Brain microvascular endothelial cell (primary cell): ENCODE measurements at places on chromosomes 12 and 14.

DNA sequence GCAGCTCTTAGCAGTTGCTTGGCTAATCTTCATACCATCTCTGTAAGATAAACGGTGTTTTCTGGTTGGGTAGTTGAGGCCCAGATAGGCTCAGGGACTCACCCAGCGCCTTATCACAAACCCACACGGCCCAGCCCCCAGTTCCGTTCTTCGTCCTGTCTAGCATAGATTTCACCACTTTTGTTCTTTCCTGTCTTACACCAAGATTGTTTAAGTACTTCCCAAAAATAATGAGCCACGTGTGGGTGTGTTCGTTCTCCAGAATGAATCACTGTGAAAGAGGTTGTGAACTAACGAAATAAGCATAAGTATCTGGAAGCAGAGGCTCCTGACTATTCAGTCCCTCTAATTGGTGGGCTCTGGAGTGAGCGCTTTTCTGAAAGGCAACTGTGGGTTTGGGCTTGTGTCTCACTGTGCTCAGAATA is 21.4 kb downstream of the ACVR1B start:
- peak; percentile 70 for DNase-seq

DNA sequence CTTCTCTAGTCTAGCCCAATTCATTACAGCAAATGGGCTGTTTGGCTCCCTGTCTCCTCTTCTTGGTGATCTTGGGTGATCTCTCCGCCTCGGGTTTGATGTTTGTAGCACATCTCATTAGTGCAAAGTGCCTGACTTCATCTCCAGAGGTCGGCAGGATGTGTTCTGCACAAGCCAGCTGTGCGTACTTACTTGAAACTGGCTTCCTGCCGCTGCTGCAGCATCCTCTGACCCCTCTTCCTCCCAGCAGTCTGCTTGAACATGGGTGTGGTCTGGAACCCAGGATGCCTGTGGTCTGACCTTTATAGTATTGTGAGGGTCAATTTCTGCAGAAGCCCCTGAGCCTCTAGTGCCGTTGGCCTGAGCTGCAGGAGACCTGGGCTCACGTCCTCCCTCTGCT is 99.2 kb downstream of the BEGAIN start:
- DNase-seq, result no peak

GRCh38 chr12:39003541-39004155 is 98.3 kb upstream of the CPNE8 start:
- DNase-seq, result no peak

DNA sequence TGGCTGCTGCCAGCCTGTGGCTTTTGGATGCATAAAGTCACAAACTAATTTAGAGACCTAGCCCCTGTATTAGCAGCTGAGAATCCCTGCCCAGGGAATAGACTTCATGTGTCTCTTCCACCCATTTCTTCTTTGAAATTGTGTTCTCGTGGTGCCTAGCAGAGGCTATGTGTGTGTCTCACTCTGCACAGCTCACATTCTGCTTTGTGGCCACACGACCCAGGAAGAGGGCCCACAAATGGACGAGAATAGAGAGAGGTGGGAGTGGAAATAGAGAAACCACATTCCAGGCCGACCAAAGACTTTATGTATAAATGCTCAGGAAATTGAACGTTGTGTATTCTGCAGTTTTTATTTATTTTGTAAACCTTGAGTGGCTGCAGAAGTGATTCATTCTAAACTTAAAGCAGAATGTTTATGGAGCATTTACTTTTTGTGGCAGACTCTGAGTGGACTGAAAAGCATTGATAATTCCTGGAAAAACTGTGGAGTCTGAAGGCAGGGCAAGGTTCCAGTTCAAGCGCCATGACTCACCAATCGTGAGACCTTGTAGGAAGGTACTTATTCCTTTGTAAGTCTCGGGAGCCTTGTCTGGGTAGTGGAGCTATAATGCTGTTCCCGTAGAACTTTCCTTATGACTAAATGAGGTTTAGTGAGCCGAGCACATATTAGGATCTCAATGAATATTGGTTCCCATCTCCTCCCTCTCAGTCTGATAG is 9.1 kb downstream of the B4GALNT3 start:
- DNase-seq, result no peak

DNA sequence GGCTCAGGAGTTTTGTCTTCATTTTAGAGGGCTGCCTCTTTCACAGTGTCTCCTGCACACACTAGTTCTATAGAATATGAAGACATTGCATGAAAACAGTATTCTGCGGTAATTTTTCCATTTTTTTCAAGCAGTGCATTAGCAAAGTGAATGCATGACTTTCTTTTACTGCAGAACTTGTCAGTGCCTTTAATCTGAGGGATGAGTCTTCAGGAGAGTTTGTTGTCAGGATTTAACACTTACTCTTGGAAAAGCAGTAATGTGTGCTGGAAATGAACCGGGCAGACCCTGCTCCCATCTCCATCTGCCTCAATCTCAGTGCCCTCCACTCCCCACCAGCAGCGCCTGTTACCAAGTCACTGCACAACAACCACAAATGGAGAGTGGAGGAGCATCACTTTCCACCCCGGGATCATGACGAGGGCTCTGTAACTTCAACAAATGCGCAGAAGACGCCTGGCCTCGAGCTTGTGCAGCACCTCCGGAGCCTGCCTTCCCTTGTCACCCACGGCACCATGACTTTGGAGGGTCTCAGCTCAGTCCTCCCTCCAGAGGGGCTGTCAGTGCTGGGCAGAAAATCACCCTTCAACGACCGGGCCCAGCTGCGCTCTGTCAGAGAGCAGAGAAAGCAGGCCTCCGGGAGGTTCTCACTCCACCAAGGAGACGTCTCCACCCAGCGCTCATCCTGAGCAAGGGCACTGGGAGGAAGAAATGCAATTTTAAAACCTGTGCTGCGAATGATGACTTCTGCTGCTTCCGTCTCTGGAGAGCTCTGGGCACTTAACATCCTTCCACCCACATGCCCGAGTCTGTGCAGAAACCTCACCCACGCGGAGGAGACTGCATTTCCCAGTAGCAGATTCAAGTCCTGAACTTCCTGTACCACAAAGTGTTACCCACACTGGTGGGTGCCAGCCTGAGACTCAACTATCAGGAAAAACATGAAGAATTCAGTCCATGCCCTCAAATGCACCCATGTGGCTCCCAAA is 255.7 kb downstream of the ADGRD1 start:
- DNase-seq, result no peak

DNA sequence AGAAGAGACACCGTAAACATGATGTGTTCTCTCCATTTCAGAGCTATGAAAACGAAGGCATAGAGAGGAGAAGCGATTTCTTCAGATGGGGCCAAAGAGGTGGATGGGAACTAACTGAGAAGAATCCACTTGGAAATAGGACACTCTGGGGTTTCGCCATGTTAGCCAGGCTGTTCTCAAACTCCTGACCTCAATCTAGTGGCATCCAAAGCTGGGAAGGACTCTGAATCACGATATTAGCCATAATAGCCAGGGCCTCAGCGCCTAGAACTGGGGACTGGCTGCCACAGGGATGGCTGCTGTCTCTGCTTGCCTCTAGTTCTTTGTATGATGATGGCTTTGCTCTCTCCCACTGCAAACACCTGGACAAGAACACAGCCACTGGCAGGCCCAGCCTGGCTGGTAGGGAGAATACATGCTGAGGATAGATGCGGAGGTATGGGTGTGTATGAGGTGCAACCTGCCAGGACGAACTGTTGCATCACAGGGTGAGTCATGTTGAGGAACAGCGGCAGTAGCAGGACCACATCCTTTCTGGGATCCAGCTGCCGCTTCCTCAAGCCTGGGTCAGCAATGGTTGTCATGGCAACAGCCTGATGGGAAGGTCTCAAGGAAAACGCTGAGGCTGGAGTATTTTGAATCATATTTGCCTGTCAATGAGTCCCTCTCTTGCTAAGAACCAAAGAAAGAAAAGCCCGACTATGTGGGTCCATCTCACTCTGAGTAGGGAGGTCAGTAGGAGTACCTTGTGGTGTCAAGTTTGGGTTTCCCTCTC is 31.1 kb downstream of the CCDC177 start:
- DNase-seq, result peak; percentile 88

GRCh38 chr14:20494935-20495766 is 10.2 kb upstream of the RNASE10 start:
- DNase-seq, result no peak

DNA sequence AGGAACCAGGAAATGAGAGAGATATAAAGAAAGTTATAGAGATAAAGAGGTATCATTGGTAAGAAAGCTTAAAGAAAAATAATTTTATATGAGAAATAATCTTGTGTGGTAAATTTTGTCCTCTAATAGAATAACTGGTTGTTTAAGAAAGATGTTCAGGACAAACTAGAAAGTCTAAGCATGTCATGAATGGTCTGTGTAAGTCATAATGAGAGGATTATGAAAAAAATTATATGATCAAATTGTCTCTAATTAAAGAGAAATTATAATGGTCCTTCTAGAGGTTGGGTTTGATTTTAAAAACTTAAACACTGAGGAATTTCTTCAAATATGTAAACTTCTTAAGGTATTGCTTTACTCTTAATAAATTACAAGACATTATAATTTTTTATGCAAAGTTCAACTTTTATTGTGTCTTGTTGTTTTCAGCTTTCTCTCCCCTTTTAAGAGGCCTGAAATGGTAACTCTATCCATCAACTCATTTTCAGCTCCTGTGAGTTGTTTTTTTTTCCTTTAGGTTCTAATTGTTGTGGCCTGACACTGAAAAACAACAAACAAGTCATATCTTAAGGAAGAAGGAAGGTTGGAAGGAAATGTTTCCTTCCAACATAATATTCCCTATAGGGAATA is 88.2 kb upstream of the CNOT2 start:
- DNase-seq, result no peak

DNA sequence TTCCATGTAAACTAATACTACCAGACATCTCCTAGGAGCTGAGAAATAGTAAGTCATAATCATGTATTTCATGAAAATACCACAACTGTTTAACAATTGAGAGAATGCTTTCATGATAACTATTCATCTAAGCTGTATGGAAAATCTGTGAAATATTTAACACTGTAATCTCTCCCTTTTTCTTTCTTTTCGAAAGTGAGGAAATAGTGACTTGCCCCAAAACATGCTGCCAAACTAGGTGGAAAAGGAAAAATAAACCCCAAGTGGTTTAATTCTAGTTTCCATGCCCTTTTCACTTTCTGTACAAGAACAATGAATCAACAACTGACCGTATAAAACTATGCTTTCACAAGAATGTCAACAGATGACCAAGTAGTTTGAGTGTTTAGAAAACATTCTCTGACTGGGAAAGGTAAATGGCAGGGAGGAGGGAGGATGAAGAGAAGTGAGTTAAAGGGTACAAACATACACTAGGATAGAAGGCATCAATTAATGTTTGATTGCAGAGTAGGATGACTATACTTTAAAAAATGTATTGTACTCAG is 147.5 kb upstream of the AVPR1A start:
- no peak for DNase-seq

DNA sequence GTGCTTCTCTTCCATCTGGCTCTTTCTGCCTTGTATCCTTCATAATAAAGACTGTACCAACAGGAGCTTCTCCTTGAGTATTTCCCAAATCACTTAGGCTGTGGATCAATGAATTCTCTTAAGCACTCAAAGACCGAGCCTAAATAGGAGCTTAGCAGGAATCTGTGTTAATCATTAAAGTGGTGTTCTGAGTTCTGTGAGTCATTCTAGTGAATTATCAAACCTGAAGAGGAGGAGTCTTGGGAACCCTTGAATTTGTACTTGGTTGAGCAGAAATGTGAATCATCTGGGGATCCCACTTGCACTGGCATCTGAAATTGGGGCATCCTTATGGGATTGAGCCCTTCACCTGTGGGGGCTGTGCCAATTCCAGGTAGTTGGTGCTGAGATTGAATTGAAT is 946.2 kb downstream of the BCL11B start:
- DNase-seq, result no peak

GRCh38 chr12:108133482-108133881 is 4.4 kb downstream of the WSCD2 start:
- no peak for DNase-seq

DNA sequence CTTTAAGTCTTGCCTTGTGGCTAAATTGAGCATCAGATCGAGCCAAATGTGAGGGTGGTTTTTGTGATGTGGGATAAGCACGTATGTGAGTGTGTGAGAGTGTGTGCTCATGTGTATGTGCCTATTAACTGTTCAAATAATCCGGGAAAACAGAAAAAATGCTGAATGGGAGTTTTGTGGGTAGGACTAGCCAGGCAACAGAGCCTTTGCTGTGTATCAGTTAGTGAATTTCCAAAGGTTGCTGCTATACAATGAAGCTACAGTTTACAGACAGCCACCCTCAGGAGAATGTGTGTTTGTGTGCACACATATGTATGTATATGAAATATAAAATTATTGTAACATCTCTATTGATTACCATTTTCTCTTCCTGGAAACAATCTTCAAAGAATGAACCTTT is 154.0 kb downstream of the SOX5 start:
- no peak for DNase-seq

DNA sequence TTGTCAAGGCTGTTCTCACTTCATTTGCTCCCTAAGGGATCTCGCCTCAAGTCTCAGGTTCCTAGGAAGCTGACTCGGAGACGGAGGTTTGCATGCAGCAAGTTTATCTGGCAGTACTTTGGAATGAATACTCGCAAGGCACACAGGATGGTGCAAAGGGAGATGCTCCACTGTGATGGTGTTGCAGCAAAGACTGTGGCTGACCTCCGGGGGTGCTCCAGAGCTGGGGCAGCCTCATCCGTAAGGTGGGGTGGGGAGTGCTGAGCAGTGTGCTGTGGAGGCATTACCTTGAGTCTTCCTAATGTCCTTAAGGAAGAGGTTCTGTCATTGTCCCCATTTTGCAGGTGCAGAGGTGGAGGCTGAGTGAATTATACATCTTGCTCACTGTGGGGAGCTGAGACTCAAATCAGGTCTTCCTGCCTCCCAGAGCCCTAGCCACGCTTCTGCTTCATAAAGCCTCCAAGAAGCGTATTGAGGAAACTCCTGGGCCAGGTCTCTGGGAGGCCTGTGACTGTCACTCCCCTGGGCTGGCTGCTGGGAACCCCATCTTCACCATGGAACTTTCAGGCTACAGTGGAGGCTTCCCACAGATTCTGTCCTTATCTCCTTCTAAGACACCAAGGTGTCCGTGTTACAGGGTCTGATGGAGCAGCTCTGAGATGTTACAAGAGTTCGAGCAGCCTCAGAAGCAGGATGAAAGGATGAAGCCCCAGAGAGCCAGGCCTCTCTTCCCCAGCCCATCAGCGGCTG is 39.5 kb downstream of the GALNT16 start:
- DNase-seq, result no peak

DNA sequence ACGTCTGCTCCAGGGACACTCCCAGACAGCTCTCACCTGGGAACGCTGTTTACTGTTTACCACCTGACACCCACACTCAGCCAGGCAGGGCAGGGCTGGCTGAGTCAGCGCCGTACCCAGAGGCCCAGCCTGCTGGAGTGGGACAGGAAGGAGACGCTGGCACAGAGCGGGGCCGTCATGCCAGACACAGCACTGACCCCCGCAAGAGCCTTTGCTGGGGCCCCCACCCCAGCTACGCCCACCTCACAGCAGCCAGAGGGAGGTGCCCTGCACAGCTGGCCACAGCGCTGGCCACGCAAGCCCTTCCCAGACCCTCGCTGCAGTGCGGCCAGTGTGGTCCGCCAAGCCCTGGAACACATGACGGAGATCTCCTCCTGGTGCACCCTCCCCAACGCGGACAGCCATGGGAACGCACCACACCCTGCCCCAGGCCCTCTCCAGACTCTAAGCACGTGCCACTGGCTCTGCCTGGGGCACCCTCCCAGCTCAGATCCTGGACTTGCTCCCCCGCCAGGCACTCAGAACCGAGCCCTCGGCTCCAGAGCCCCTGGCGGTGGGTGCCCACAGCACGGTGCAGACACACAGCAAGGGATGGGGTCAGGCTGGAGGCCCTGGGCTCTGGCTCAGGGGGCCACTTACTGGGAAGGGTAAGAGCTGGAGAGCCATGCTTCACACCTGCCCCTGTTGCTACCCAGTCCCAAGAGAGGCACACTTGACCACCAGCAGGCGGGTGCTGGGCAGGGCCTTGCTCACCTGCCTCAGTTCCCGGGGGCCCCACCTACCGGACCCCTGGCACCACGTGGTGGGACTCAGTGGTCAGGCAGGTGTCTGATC is 5.7 kb downstream of the AHNAK2 start:
- DNase-seq, result no peak
